ENCODE measurements at places on chromosomes 12 and 14.

GRCh38 chr12:47189728-47190127, 110.0 kb upstream of the AMIGO2 start:
- DNase-seq = no peak

DNA sequence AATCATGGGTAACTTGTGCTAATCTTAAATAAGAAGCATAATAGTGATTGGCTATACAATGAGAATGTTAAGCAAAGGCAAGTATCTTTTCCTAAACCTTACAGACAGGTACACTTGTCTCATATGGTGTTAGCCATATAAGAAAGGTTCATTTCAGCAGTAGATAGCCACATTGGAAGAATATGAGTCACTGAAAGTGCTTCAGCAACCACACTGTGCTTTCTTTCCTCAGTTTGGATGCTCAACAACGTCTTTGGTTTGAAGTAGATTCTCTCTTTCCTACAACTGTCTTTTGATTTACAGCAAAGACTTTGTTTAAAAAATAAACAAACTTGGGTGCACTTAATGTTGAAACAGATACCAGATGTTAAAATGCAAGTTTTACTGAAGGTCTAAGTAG, 8.9 kb downstream of the DDHD1 start:
- no peak for DNase-seq

GRCh38 chr14:45253754-45254310, 830 bp upstream of the MIS18BP1 start:
- DNase-seq = no peak

DNA sequence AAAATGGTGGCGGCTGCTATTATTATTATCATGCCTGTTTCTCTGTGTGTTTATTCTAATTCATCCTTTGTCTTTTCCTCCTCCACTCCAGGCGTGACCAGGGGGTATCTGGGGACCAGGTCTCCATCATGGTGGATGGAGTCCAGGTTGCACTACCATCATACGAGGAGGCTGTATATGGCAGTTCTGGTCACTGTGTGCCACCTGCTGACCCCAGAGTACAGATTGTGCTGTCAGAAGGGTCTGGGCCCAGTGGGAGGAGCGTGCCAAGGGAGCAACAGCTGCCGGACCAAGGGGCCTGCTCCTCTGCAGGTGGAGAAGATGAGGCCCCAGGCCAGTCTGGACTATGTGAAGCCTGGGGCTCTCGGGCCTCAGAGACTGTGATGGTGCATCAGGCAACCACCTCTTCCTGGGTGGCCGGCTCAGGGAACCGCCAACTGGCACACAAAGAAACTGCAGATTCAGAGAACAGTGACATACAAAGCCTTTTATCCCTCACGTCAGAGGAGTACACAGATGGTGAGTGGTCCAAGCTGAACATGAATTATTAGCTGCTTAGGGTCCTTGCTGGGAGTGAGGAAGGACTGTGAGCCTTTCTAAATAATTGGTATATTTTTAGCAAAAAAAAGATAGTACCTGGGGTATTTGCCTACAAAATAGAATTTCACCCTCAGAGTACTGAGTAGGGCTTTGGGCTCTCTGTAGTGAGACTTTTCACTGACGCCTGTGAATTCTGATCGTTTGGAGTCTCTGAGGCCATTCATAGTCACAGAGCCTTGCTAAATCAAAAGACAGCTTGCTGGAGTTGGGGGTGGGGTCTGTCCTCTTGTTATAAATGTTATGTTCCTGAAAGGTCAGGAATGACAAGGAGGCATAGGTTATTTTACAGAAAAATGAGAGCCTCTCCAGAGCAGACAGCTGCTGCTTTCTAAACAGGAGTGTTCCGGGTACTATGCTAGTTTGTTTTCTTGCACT, 58.1 kb upstream of the SRSF5 start:
- no peak for DNase-seq

GRCh38 chr12:106229036-106229591, 18.7 kb downstream of the CKAP4 start:
- no peak for DNase-seq

GRCh38 chr12:118190266-118190665, 54.3 kb downstream of the PEBP1 start:
- DNase-seq = no peak

DNA sequence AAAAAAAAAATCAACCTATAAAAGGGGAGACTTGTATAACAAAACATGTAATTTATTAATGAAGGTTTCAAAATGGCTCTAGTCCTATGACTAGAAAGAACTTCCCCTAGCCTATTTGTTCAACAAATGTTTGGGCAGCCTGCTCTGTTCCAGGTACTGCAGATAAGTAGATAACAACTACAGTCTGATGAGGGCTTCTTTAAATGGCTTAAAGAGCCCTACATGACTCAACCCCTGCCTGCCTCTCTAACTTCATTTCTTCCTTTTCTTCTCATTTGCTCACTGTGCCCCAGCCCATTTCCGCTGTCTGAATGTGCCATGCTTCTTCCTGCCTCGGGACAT, 21.5 kb downstream of the ALDH6A1 start:
- no peak for DNase-seq

- DNase-seq = no peak
Measured at GRCh38 chr12:8609061-8609570, 3.5 kb downstream of the AICDA start.

DNA sequence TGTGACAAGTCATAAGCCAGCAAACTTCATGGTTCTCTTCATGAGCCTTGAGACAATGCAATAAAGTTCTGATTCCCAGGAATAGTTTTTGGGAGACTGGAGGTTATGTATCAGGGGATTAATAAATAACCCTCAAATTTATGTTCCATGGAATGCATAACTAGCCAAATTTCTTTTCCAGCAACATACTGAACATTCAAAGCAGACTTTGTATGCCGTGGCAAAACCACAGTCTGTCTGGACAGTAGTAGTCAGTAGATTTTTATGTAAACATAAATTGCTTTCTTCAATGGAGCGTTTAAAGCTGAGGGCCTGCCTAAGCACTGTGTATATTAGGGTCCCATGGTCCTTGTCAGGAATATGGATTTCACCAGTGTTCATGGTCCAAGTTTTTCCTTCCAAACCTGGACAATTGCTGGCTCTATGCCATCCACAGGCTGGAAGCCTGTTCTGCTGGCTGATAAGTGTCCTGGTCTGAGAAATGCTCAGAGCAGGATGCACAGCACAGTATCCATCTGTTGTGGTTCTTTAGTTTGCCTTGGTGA, 144.9 kb downstream of the SRGAP1 start:
- DNase-seq = no peak

DNA sequence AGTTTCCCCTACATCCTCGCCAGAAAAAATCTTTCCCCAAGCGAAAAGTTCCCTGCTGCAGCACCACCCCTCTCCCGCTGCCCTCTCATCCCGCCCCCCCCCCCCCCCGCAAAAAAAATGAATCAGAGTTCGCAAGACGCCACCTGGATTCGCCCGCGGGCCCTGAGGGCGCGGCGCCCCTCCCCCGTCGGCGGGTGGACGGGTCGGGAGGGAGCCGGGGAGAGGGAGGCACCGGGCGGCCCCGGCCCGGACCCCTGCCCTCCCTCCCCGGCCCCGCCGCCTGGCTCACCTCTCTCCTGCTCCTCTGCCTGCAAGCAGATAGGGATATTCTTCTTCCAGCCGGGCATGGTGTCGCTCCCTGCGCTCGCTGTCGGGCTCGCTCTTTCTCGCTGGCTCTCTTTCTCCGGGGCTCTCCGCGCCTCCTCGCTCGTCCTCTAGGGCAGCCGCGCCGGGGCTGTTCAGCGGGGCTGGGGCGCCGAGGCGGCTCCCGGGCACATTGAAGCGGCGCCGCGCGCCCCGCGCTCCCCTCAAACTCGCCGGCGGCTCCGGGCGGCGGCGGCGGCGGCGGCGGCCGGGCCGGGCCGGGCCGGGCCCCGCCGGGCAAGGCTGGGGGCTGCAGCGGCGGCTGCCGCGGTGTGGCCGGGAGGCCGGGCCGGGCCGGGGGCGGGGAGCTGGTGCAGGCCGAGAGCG, 200.3 kb upstream of the CAND1 start:
- no peak for DNase-seq

- DNase-seq = no peak
Measured at GRCh38 chr14:85061256-85061655, 468.7 kb upstream of the FLRT2 start.

GRCh38 chr12:121921066-121921465, 2.7 kb downstream of the CFAP251 start:
- DNase-seq = no peak

DNA sequence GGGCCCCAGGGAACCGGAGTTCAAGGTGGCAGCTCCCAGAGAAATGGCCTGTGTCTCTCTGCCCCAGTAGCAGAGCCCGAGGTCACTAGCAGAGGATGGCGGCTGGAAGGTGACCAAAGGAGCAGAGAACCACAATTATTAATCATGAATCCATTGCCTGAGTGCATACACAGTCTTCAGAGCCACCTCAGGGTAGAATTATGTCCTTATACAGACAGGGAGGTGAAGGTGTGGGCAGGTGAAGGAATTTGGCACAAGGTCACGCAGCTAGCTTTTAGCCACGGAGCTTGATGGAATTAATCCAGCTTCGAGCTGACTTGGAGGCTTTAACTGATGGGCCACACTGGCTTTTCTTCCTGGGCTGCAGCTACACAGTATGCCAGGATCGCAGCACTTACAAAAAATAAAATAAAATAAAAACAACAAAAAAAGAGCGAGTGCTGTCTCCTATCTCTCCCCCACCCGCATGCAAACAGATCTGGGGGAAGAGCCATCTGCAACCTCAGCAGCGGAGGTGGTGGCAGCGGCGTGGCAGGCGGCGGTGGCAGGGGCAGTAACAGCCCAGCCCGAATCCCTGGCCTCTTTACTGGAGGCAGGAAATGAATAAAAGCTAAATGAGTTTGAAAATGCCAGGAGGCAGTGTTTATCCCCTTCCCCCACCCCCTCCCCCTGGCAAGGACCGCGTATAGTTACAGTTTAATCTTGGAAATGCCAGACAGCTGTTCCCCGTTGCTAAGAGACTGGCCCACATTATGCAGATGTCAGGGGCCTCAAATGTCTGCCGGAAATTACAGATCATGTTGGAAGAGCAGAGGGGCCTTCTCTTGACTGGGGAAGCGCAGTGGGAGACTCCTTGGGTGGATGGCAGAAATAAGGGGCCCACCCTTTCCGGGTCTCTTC, 93.5 kb downstream of the LRRC74A start:
- DNase-seq = peak; percentile 24

- DNase-seq = peak; percentile 6
Measured at GRCh38 chr12:65631621-65632111, 192.6 kb upstream of the HMGA2 start.

- no peak for DNase-seq
Measured at GRCh38 chr14:90308561-90308960, 23.2 kb downstream of the NRDE2 start.

- DNase-seq = no peak
Measured at GRCh38 chr14:93183596-93184317, 940 bp downstream of the MOAP1 start.

DNA sequence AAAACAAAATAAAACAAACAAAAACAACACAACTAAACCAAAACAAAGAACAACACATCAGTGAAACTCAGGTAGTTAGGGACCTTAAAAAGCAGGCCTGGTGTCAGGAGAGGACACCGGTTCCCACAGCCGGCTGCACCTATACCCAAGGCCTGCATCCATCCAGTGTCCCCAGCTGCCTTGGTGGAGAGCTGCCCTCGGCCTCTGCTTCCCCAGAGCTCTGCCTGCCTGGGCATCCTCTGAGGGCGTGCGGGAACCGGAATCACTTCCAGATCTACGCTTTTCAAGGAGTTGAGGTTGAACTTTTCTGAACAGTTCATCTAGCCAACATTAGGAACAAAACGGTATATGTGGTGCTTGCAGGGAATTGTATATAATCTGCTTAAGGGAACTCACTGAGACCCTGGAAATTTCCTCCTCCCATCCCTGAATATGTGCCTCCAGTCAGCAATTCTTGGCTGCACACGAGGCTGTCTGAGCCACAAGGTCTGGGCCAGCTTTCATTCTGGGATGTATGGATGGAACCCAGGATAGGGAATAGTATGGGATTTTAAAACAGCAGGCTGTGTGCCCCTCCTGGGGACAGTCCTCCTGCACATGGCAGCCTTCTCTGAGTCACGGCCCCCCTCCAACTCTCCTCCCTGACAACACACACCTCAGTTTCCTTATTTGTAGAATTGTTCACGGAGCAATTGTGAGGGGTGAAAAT, 319.0 kb upstream of the RTL1 start:
- DNase-seq = no peak

DNA sequence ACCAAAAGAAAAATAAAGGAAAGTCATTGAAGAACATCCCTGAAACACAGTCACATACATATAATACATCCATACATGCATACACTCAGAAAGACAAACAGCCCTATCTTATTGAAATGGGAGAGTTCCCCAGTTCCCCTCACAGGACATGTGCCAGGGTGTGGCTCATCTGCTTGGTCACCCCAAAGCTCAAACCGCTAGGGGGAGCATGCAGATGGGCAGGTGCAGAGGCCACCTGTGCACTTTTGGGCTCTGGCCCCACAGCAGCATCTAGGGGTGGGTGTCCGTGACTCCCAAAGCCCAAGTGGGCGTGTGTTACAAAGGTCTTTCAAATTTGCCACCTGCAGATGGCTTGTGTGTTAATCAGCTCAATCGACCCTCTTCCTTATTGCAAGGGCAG, 75.2 kb downstream of the CMAS start:
- no peak for DNase-seq

- no peak for DNase-seq
Measured at GRCh38 chr14:26839481-26839880, 241.6 kb upstream of the NOVA1 start.

DNA sequence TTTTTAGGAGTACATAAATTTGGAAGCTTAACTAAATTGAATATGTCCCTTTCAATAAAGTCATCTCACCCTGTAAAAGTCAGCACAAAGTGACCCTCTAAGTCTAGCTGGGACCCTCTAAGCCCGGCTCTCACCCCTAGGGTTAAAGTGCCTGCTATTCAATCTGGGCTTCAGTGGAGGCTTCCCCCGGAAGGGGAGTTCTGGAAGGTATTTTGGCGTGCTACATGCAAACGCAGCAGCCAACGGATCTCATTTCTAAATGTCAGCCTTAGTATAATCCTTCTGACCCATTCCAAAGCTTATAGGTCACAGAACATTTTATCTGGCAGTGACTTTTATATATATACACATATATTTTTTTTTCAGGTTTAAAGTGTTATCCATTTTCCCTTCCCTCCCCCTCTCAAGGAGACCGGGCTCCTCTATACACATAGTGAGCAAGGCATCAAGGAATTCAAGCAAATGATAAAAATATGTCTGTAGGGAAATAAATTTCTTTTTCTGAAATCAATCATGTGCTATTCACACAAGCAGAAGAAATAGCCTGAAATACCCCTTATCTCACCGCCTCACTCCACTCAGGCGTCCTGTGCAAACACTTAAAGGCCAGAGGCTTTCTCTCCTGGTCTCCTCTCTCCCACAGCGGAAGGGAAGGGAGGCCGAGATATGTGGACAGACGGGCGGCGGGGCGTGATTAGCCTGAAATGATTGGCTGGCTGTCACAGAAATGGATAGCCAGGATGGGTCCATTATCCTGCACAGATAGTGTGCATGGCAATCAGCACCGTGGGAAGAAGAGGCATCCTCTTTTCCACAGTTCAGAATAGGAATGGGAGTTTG, 301.7 kb downstream of the GALC start:
- DNase-seq = no peak

GRCh38 chr14:97703006-97703760, 906.0 kb downstream of the VRK1 start:
- DNase-seq = no peak

- DNase-seq = no peak
Measured at GRCh38 chr12:124319368-124320050, 24.6 kb downstream of the RFLNA start.
